AG09309 (cell line): ENCODE measurements at places on chromosomes 5 and 9.
A peak's percentile ranks its signal among the peaks of the same experiment; 100 is the strongest.

DNA sequence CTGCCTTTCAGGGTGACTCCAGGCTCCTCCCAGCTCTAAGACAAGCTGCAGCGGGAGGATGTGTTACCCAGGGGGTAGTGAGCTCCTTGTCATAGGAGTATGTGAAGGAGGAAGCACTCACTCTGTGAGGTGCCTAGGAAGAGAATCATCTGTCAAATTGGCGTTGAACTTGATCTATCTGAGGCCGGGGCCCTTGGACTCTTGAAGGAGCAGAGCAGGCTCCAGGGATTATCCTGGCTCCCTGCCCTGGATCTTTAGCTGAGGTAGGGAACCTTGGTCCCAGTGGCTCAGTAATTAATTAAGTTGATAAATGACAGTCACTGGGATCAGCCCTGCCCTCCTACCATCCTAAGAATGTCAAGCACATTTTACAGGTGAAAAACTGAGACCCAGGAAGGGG is 15.5 kb downstream of the ADGRD2 start:
- DNase-seq: no peak

- DNase-seq: peak; percentile 92
Observed at GRCh38 chr9:34185778-34186551, 7.1 kb downstream of the UBAP1 start.

DNA sequence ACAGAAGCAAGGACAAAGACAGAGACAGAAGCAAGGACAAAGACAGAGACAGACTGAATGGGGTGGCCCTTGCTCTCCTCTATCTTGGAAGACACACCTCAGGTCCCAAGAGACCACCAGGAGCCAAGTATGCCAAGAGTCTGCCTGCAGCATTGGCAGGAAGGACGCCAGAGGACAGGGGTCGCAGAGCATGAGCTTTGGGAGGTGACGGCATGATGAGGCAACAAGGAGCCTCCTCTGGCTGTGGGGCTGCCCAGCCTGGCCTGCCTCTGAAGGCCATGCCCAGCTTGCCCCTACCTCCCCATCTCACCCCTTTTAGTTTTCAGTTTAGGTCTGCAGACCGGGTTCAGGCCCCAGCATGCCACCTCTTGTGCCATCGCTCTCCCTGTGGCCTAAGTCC is 17.6 kb downstream of the PDGFRB start:
- DNase-seq: no peak

DNA sequence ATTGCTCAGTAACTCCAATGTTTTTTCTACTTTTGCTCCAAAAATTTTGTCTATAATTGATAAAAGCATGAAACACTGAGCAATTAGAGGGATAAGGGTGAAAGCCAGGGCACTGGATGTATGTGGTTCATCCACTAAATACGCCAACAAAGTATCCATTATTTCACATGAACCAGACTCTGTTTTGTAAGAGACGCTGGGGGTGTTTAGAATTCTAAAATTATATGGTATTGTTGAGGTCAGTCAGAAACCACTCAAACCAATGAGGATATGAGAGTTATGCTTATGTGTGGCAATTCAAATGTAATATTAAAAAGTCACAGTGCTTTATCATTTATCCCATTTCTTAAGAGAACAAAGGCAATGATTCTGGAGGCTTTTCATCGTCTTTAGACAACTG is 220.2 kb downstream of the EFNA5 start:
- no peak for DNase-seq

DNA sequence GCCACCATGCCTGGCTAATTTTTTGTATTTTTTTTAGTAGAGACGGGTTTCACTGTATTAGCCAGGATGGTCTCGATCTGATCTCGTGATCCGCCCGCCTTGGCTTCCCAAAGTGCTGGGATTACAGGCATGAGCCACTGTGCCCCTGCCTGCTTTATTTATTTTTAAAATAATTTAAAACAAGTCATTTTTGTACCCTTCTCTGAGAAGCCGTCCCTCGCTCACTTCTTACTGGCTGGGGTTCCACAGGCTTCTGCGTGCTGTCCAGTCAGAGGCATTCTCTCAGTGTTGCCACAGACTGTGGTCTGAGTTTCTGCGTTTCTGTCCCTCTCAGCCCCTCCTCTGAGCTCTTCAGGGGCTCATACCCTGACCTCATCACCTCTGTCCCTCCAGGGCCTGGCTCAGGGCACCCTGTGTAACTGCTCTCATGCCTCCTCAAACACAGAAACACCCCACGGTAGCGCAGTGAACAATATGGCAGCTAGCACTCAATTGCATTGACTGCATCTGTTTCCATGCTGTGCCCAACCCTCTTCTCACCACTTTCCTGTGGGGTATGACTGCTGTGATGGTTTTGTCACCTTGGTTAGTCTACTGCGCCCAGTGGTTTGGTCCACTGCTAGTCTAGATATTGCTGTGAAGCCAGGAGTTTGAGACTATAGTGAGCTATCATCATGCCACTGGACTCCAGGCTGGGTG is 44.3 kb upstream of the SH3PXD2B start:
- no peak for DNase-seq

DNA sequence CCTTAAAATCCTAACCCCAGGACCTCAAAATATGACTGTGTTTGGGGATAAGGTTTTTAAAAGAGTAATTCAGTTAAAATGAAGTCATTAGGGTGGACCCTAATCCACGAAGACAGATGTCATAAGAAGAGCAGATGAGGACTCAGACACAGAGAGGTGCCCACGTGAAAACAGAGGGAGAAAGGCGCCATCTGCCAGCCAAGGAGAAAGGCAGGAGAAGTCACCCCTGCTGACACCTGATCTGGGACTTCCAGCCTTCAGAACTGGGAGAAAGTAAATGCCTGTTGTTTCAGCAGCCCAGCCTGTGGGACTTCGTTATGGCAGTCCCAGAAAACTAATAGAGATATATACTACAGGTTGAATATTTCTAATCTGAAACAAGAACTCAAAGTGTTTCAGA is 67.4 kb downstream of the ROR2 start:
- DNase-seq: no peak

- no peak for DNase-seq
Observed at GRCh38 chr9:132584601-132585560, 2.5 kb downstream of the BARHL1 start.

- DNase-seq: no peak
Observed at GRCh38 chr5:175060257-175060656, 335.9 kb downstream of the MSX2 start.

GRCh38 chr5:148996270-148996669 is 66.6 kb downstream of the SH3TC2 start:
- DNase-seq: no peak

DNA sequence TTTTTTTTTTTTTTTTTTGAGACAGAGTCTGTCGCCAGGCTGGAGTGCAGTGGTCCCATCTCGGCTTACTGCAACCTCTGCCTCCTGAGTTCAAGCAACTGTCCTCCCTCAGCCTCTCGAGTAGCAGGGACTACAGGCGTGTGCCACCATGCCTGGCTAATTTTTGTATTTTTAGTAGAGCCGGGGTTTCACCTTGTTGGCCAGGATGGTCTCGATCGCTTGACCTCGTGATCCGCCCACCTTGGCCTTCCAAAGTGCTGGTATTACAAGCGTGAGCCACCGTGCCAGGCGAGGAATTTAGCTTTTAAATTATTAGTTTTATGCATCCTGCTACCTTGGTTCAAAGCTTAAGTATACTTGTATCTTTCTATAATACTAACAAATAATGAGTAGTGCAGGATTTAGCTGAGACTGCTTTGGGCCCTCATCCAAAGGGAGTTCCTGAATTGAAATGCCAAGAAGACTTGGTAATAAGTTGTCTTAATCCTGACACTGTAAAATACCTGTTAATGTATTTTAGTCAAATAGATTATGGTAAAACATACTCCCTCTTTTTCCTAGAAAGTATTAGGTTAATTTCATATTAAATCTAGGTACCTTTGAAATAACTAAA is 5.0 kb downstream of the CDC42SE2 start:
- no peak for DNase-seq

DNA sequence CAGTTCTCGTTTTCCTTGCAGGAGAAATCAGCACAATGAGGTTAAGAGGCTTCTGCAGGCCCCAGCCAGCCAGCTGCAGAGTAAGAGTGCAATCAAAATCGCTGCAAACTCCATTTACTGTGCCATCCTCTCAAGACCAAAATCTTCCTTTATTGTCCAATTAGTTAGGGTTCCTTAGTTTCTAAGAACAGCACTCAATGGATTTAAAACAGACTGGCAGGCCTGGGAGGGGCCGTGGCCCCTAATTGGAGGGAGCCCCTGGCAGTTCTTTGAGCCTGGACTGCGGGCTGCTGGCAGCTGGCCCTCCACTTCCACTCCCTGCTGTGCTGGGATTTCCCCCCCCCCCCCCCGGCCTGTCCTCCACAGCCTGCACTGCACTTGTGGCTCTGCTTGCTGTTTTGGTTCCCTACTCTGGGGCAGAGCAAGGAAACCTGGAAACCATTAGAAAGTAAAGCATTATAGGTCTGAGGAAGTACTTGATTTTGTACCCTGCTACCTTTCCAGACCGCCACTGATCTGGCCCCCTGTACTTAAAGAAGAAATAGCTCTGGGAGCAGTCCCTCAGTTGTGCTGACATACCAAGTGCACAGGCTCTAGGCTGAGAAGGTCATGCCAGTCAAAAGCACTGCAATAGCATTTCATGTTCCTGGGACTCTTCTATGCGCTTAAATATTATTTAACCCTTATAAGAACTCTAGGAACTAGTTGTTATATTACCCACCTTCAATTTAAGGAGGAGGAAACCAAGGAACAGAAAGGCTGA is 129.0 kb downstream of the APBA1 start:
- DNase-seq: no peak

DNA sequence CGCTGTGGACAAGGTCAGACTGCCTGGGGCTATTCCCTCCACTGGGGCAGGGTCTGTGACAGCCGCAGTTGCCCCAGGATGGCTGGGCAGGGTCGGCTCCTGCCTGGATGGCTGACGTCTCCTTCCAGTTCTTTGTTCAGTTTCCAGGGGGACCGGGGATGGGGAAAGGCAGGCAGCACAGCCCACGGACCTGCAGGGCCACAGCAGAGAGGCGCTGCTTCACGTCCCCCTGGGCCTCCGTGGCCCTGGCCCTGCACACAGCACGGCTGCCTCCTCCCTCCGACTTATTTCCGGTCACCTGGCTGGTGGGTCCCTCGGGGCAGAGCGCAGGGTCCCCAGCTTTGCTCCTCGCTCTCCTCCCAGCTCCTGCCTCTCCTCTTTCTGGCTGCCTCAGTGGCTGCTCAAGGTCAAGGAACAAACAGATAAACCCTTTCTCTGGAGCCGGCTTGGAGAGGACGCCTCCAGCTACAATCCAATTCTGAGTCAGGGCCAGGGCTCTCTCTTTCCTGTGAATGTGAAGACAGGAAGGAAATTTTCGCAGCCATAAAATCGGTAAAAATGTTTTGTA is 169.7 kb downstream of the C9orf50 start:
- DNase-seq: no peak

DNA sequence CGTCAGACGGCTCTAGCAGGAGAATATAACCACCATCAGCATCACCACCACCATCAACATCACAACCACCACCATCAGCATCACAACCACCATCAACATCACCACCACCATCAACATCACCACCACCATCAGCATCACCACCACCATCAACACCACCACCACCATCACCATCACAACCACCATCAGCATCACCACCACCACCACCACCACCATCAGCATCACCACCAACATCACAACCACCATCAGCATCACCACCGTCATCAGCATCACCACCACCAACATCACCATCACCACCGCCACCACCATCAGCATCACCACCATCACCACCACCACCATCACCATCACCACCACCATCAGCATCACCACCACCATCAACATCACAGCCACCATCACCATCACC is 210.7 kb downstream of the C9orf50 start:
- no peak for DNase-seq
